ENCODE measurements at places on chromosomes 16 and 17.
A peak's percentile ranks its signal among the peaks of the same experiment; 100 is the strongest.

DNA sequence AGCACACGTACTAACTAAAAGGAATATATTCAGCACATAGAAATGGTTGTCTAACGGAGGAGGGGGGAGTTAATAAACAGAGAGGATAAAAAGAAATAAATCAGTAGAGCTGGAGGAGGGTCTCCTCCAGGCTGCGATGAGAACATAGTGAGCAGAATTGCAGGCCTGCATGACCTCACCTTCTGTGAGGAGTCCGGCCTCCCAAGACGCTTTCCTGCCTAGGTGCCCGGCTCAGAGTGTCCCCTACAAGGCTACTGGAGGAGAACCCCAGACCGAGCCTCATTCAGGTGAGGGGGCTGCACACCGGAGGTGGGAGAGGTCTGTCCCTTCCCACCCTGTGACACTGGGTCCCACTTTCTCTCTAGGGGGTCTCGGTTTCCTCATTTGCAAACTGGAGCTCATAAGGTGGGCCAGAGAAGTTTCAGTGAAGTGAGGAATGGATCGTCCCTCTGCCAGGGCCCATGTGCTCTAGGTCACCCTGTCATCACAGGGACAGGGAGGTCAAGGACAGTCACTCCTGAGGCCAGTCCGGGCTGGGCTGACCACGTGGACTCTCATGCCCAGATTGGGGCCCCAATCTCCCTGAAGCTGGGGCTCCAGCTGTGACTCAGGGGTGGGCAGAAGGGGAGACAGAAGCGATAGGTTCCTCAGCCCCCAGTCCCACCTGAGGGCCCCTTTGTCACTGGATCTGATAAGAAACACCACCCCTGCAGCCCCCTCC is 3.3 kb upstream of the HBM start:
- no peak for DNase-seq

GRCh38 chr17:79202480-79202879 is 127.9 kb downstream of the ENGASE start:
- DNase-seq: no peak

- DNase-seq: peak; percentile 63
Observed at GRCh38 chr16:49701789-49702494, 154.0 kb downstream of the ZNF423 start.

GRCh38 chr16:67733734-67734470 is 14.8 kb upstream of the GFOD2 start:
- DNase-seq: no peak

GRCh38 chr16:65106757-65107156 is 15.1 kb downstream of the CDH11 start:
- no peak for DNase-seq

GRCh38 chr17:75102385-75102821 is 7.4 kb upstream of the ARMC7 start:
- no peak for DNase-seq

GRCh38 chr16:77043076-77043475 is 147.9 kb upstream of the MON1B start:
- DNase-seq: peak; percentile 39

DNA sequence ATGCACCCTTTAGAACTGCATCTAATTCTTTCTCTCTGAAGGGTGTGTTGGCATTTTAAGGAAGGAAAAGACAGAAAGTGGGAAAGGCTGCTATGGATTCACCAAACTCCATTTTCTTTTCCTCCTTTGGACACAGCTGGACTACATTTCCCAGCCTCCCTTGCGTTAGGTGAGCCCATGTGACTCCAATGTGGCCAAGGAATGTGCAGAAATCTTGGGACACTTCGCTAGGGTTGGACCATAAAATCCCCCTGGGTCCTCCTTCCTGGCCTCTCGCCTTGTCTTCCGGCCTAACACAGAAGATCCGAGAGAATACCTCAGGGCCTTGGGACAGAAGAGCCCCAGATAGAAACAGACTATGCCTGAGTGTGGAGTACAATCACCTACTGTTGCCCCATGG is 56.3 kb downstream of the ABCC12 start:
- no peak for DNase-seq

DNA sequence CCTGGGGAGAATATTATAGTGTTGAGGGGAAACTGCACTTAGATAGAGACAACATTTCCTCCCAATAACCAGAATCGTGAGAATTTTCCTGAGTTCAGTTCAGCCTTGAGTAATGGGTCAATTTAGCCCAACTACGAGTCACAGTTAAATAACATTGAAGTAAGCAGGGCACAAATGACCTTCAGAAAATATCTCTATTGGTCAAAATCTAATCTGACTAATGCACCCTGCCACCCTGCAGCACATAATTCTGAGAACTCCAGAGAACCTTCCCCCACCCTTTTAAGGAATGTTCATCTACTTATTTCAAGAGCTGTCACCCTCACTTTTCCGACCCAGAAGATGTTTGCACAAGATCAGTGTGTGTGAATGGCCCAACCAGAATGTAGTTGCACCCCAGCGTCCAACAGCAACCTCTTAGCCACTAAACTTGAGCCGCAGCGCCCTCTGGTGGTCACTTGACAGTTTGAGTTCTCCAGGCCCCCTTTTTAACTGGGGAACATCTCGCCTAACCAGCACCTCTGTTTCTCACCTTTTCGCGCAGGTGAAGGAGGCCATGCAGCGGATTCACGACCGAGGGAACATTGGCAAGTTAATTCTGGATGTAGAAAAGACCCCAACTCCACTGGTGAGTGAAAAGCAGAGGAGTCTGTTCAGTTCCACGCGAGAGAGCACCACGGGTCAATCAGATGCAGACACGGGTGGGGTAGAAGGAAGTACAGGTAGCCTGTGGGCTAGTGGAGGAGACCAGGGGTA is 50.9 kb upstream of the CLEC3A start:
- peak; percentile 72 for DNase-seq

- DNase-seq: no peak
Observed at GRCh38 chr16:19014461-19014860, 30.7 kb downstream of the TMC7 start.

DNA sequence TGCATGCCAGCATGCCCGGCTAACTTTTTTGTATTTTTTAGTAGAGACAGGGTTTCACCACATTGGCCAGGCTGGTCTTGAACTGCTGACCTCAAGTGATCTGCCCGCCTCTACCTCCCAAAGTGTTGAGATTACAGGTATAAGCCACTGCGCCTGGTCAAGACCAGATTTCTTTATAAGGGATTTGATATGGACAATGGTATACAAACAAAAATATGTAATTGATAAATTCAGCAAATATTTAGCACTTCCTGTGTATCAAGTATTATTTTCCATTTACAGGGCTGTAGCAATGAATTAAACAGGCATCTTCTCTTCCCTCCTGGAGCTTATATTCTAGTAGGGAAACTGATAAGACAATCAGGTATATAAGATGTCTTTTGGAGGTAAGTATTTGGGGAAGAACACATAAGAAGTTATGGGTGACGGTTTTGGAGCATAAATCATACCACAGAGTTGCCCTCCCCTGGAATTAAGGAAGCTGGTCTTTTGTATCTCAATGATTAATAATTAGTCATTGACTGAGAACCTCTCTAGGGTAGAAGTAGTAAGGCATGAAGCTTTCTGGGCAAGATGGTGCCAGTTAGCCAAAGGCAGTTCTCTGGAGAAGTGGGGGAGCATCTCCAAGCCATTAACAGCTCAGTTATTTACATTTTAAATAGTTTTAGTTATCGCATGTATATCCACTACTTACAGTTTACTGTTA is 35.8 kb downstream of the TANC2 start:
- no peak for DNase-seq

DNA sequence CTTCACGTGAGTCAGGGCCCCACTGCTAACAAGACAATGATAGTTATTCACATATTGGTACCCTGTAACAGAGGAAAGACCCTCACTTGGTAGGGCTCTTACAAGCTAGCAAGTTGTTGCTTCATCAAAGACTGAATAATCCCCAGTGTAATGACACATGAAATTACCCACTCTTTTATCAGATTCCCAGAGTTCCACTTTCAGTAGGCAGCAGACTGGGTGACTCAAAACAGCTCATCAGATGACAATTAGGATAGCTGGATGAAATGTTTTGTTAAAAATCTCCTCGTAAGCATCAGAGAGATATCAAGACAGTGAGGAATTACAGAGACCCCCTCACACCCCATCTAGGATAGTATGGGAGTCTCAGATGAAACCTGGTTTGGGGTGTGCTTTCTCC is 6.8 kb upstream of the OR1E2 start:
- no peak for DNase-seq

DNA sequence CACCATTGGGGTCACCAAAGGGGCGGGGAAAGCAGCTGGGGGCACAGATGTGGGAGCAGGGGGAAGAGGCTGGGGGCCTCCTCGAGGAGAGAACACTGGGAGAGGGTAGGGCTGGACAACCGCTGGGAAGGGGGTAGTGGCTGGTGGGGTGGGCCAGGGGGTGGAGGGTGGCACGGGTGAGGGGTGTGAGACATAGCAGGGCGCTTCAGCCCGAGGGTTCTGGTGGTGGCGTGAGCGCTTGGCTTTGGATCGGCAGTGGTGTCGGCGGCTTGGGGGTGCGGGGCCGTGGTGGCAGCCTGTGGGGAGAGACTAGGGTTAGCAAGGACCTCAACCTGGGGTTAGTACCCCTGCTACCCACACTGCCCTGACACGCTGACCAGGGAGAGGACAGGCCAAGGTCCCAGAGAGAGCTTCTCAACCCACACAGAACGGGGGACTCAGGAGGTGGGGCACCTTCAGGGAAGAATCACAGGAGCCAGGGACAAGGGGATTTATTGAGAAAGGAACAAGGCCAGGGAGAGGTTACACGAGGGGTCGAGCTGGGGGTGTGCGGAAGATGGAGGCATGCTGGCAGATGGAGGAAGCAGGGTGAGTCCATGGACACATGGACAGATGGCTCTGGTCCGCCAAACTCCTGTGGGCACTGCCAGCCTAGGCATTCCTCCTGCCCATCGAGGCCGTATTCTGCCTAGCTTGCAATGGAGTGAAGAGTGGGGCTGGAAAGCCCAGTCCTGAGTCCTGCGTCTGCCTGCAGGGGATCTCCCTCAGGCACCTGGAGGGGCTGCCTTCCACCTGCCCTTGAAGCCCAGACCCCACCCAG is 8.4 kb downstream of the PER1 start:
- no peak for DNase-seq

DNA sequence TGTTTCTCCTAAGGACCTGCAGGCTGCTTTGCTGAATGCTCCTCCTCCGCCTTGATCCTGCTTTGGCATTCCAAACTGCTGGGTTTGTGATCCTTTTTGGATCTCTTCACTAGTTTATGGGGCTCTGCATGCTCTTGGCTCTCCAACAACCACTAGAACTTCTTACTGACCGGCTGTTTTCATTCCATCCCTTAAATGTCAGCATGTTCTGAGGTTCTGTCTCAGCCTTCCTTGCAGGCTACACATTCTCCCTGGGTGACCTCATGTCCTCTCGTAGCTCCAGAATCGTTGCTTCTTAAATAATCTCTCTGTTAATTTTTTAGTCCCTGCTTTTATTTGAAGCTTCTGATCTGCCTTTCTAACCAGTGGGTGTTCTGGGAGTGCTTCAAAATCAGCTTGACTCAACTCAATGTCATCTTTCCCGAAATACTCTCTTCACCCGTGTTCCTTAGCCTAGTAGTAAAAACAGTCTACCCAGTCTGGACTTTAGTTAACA is 119.0 kb upstream of the HS3ST2 start:
- no peak for DNase-seq
